CD8-positive, alpha-beta memory T cell (primary cell): ENCODE measurements at places on chromosomes 11 and 22.
A peak's percentile ranks its signal among the peaks of the same experiment; 100 is the strongest.

DNA sequence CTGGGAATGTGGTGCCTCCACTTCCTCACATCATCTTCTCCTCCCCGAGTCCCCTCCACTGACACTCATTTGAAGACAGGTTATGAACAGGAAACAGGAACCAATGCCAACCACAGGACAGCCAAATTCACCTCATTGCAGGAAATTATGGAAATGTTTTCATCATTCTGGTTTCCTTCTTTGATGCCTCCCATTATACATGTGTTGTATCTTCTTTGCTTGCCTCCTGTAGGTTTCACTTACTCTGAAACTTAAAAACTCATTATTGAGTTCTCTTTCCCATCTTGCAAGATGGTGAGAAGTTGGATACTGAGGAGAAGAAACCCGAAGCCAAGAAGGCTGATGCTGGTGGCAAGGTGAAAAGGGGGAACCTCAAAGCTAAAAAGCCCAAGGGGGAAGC, 108.5 kb downstream of the PHF21B start:
- no peak for DNase-seq

DNA sequence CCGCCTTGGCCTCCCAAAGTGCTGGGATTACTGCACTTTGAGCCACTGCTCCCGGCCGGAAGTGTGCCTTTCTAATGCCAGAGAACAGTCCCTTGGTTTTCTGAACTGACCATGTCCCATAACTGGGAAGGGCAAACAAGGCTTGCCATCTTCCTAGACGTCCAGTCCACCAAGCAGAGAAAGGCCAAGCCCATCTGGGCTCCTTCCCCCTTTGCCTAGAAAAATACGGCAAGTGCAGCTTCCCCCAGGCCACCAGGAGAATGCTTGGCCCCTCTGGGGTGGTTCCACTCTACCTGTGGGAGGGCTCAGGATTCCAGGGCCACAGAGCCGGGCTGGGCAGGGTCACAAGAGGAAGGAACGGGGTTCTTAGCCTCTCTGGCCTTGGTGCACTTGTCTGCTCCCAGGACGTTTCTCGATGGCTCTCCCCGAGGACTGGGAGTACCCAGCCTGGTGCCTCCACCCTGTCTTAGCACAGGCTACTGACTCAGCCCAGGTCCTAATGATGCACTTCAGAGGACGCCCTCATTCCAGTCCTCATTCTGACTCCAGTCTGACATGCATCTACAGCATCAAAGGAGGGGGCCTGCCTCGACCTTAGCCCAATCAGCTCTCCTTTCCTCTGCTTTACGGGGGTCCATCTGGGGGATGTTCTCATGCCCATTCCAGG, 1.2 kb downstream of the USP2 start:
- no peak for DNase-seq

DNA sequence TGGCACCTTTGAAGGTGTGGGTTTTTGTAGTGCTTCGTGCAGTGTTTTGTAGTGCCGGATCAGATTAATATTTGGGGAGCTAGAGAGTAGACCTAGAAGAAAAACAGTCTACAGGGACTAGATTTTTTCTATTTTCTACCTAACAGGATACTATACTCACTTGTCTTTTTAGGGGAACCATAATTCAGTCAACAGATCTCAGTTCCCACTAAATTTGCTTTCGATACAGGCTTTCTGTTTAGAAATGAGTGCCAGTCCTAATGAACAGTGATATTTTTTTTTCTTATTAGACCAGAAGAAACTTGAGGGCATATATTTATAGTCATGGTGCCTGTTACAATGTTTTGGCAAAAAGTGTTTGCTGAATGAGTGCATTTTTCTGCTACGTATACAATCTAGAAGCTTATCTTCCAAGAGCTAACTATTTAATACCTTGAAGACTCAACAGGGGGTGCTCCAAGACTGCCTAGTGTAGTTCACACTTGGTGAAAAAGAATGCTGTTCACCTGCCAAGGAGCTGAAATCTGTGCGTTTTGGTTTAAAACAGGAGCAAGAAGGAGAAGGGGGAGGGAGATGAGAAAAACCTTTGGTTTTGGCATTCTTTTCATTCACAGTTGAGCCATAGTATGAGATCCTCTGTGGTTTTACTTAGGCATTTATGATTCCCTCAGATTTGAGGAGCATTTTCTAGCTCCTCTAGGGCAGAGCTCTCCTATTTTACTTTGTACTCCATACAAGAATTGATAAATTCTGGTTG, 44.9 kb upstream of the VSTM5 start:
- no peak for DNase-seq

- no peak for DNase-seq
Measured at GRCh38 chr22:44100411-44100810, 76.3 kb downstream of the PARVB start.

GRCh38 chr11:124150684-124151083, 32.5 kb upstream of the OR10D3 start:
- DNase-seq = no peak

GRCh38 chr11:118911880-118912741, 13.6 kb downstream of the BCL9L start:
- peak; percentile 83 for DNase-seq

GRCh38 chr11:12689029-12689755, 15.0 kb downstream of the TEAD1 start:
- DNase-seq = no peak

GRCh38 chr11:72573072-72573854, 101.0 kb downstream of the PDE2A start:
- no peak for DNase-seq

GRCh38 chr11:79501707-79502106, 60.9 kb upstream of the TENM4 start:
- DNase-seq = no peak

DNA sequence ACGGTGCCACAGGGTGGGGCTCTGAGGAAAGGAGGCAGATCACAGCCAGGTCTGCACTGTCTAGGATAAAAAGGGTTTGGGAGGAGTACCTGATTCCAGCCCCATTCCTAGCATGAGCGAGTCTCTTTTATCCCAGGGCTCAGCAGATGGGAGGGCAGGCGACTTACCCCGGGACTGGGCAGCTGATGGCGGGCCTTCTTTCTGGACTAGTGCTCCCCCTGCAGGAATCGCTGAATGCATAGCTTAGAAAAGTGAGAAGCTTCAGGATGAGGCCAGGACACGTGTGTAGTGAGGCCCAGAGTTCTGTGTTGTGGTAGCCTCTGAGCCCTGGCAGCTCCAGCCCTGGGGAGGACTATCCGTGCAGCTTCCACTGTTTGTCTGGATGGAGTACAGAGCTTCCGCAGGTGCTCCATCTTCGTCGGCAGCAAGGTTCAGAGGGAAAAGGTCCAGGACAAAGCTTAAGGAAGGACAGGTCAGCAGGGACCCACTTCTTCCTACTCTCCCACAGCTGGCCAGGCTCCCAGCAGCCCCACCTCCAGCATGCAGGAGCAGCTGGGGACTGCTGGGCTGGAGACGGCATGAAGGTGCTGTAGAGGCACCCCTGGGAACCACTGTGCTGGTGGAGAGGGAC, 30.4 kb downstream of the COMMD9 start:
- DNase-seq = no peak

- DNase-seq = no peak
Measured at GRCh38 chr11:94910779-94911178, 62.6 kb downstream of the CWC15 start.

GRCh38 chr11:97269527-97269926, 879.7 kb downstream of the JRKL start:
- no peak for DNase-seq

GRCh38 chr22:23269441-23270211, 89.3 kb downstream of the BCR start:
- DNase-seq = no peak

GRCh38 chr11:12169822-12170221, 59.4 kb downstream of the MICAL2 start:
- DNase-seq = no peak

DNA sequence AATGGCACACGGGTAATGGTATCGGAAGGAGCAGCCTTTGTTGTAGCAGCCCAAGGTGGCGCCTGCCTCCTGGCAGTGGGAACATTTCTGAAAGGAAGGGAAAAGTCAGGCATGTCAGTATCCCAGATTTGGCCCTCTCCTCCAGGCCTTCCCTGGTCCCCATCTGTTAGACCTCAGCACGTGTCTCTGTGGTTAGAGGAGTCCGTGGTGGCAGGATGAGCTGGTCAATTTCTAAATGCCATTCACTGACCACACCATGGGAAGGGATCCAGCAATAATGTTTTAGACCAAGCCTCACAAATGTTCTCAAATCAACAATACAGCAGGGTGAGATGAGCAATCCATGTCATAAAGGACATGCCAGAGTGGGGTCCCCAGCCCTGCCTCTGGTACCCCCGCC, 49.0 kb upstream of the CYP2D6 start:
- DNase-seq = no peak

GRCh38 chr11:36598051-36598450, at the start of gene RAG2:
Gene RAG2 (minus strand): TSS chr11:36598236. CDS start chr11:36594168, 4,068 bp downstream.
- DNase-seq = no peak

DNA sequence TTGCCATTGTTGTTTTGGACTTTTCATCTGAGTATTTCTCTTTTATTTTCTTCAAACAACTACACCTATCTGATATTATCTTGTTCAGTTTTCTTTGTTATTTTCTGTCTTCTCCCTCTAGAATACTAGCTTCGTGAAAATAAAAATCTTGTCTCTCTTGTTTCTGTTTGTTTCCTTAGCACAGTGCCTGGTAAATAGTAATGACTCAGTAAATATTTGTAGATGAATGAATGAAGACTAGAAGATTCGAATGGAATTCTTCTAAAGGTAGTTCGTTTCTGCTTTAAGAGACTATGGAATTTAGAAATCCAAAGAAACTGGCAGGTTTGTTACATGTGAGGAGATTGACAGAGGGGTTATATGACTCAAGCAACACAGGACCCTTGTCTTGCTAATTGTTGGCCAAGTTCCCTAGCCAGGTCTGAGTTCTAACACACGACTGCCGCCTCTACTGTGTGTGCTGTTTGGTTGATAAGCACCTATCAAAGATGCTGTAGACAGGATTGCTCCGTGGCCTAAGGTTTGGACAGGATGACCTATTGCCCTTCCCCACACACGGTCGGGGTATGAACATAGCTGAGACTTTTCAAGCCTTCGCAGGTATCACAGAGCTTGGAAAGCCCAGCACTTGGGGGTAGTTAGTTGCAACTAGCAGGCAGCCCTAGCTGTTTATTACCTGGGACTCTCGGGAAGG, 831 bp upstream of the TMEM135 start:
- no peak for DNase-seq

DNA sequence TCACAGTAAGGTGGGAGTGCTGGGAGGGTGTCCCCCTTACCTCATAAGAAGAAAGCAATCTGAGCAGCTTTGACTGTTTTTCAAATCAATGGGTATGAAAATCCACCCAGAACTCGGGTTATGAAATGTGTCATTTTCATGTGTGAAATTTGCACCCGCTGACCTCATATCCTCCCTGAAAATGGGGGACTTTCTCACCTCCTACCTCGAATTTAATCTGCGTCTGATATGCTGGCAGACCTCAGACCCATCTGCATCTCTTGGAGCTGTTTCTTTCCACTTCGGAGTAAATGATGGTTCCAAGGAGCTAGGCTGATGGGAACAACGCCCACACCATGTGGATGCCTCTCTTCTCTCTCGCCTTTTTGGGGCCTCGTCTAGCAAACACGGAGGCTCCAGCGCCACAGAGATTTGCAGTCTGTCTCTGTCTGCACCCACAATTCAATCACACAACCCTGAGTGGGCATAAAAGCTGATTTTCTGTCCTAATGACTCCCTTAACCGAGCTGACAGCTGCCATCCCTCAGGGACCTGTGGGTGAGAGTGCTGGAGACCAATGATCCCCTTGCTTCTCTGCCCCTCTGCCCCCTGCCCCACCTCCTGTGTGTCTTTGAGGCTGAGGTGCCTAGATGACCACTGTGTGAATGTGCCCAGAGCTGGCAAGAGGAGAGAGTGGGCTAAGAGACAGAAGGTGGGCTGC, 71.0 kb downstream of the TRIM29 start:
- DNase-seq = peak; percentile 14

- no peak for DNase-seq
Measured at GRCh38 chr11:128240546-128240945, 346.8 kb downstream of the ETS1 start.

GRCh38 chr11:4086575-4087353, 7.8 kb upstream of the RRM1 start:
- no peak for DNase-seq

GRCh38 chr11:34509336-34509876, 4.2 kb downstream of the ELF5 start:
- no peak for DNase-seq

GRCh38 chr22:39535357-39535725, 2.8 kb upstream of the RPS19BP1 start:
- DNase-seq = no peak

DNA sequence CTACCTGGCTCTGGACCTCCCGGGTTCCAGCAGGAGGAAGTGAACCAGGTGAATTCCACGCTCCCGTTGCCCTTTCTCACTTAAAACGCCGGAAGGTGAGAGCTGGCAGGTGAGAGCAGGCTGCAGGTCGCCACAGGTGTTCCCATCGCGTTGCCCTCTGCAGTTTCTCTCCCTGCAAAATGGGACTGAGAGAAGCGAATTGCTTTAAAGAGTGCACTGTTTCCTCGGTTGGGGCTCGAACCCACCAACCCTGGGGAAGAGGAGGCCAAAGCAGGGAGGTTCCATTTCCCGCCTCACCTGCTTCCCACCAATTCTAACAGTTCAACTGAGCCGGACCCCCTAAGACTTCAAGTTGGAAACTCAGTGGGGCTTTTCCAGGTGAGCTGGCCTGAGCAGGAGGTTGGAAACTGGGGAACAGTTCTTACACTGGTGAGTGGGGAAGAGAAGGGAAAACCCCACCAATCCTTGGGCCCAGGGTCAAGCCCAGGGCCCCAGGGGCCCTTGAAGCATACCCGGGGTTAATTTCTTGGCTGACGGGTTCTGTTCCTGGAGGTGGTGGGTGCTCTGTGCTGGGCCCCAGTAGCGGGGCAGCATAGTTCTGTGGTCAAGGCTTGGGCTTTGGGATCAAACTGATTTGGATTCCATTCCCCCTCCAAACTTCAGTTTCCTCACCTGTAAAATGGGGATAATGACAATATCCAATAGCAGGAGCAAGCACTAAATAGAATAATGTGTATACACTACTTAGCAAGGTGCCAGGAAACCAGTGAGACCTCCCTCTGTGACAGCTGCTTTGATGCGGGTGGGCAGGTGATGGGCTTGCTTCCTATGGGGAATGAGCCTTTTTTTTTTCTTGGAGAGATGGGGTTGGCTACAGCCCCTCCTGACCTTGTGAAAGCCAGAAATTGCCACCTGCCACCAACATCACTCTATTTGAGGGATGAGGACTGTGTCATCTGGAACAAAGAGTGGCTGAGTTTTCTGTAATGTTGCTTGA, 788 bp downstream of the CD82 start:
- peak; percentile 12 for DNase-seq
